Kidney (tissue), 22 donors: ENCODE measurements at places on chromosomes 7 and 10. TPM values are rescaled to one million over a fixed set of nuclear protein-coding genes. Genes with fewer than 3 reads are reported as not detected.

The CFAP58 gene
- total RNA-seq, result 0.35 TPM

The COBL gene
- 42.7 TPM for total RNA-seq

The MRPS17 gene
- total RNA-seq, result 12.5 TPM

The MMD2 gene
- not detected for total RNA-seq

The BMPER gene
- 0.60 TPM for total RNA-seq

The SLC18A3 gene
- not detected for total RNA-seq

The ZNF804B gene
- 0.19 TPM for total RNA-seq

The FAM131B gene
- total RNA-seq, result 0.82 TPM

The EMX2 gene
- total RNA-seq, result 82.8 TPM

The LRRC61 gene
- total RNA-seq, result 17.1 TPM

The NRP1 gene
- 243 TPM for total RNA-seq

The MCU gene
- total RNA-seq, result 37.6 TPM

The ENO4 gene
- 1.2 TPM for total RNA-seq

The EDRF1 gene
- 25.3 TPM for total RNA-seq
